KG1 (cell line): ENCODE measurements at places on chromosomes 6 and 20.

DNA sequence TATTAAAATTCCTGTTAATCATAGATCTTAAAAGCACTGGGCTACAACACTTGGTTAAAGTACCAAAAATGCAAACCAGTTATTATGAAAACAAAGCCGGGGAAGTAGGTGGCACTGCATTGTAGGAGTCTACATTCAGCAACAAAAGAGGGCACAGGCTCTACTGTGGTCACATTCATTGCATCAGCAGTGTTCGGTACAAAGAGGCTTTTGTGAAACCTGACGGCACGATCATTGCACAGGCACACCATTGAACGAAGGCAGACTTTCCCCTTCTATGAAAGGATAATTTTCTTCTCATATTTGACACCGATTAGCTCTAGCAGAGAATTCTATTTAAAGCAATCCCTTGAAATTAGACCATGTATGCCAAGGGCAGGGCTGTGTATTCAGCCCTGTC is 44.6 kb upstream of the AGPAT4 start:
- no peak for DNase-seq

GRCh38 chr6:93073811-93074210 is 345.5 kb downstream of the EPHA7 start:
- no peak for DNase-seq

GRCh38 chr6:154197196-154197860 is 158.3 kb downstream of the OPRM1 start:
- DNase-seq, result no peak

DNA sequence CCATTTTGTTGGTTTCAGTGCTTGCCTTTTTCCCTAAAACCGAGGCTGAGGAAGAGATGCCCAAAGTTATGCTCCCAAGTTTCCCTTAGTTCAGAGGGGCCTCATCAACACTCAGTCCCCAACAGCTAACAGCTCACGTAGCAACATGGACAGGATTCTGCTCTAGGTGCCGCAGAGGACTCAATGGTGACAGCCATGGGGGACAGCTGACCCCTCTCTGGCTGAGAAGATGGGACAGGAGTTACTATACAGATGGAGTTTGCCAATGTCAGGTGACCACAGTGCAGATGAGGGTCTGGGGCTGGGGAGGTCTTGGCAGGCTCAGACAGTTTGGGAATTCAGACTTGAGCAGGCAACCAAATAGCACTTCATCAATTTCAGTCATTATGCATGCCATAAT is 67.3 kb downstream of the NPEPL1 start:
- no peak for DNase-seq

GRCh38 chr6:45946887-45947286 is 68.8 kb downstream of the CLIC5 start:
- no peak for DNase-seq

- no peak for DNase-seq
Observed at GRCh38 chr6:34810936-34811632, 19.2 kb downstream of the BLTP3A start.

DNA sequence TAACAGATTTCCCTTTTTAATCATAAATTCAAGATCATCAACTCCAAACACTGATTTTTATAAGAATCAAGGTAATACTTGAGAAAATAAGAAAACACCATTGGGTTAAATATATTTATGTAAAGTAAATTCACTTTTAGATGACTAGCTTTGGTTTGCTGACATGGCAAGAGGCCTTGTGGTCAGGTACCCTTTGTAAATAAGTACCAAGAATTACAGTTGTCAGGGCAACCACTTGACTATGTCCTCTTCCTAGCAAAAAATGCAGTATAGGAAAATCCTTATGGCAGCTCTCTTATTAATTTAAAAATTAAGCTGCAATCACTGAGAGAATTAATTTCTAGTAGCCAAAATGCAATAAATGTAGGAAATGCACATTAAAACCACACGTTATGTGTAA is 153.8 kb downstream of the INSM1 start:
- no peak for DNase-seq

GRCh38 chr20:37229357-37229756 is 32.3 kb downstream of the GHRH start:
- DNase-seq, result no peak

GRCh38 chr6:299104-299980 is 7.1 kb downstream of the DUSP22 start:
- no peak for DNase-seq

- DNase-seq, result no peak
Observed at GRCh38 chr20:25079171-25079570, 2.8 kb downstream of the VSX1 start.

DNA sequence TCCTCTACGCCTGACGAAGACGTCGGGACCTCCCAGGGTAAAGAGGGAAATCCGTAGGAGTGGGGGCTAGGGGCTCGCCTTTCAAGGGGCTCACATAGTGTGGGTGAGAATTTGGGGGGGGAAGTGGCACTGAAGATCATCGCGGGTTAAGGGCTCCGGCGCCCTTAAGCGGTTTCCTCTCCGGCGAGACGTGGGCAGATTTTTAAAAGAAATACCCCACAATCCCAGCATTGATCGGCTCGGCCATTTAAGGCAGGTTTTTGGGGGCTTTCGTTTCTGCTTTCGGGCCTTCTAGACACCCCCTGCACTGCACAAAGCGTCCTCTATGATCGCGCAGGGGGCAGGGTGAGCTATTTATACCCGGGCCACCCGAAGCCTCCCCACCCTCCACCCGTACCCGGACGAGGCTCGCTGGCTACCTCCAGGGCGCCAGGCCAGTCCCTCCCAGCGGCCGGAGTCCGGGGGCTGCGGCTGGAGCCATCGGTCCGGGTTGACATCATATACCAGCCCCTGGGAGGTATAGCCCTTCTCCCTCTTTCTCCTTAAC is 1.2 kb downstream of the NKX2-2 start:
- DNase-seq, result no peak

DNA sequence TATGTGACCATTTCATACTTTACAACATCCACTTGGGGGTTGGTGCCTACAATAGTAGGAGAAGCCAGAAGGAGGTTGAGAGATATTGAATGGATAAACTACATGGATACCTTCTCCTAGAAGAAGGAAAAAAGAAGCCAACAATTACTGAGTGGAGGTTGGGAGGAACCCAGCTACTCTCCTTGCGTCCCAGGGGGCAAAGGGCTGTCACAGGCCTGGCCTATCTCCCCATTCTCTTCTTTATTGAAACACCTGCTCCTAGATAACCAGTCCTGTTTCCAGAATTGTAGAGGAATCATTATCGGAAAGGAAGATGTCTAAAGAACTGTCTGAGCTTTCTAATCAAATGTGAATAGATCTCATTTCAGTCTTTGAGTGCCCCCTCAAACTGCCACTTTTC is 115.1 kb downstream of the MAP7 start:
- DNase-seq, result no peak

DNA sequence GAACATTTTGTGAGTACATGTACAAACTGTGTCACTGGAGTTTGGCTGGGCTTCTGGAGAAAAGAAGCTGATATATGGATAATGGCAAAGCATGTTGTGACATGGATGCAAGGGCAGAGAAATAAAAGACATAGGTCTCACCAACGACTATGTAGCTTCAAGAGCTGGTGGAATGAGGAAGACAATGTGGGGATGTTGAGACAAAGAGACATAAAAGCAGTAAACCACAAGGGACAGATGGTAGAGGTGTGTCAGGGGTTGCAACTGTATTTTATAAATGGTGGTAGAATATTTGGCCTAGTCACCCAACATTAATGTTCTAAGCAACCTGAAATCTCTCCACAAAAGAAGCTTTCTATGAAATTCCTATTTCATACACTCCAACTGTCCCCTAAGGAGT is 199.0 kb downstream of the KCNQ5 start:
- DNase-seq, result no peak

GRCh38 chr6:168599769-168600330 is 158.9 kb downstream of the SMOC2 start:
- no peak for DNase-seq

DNA sequence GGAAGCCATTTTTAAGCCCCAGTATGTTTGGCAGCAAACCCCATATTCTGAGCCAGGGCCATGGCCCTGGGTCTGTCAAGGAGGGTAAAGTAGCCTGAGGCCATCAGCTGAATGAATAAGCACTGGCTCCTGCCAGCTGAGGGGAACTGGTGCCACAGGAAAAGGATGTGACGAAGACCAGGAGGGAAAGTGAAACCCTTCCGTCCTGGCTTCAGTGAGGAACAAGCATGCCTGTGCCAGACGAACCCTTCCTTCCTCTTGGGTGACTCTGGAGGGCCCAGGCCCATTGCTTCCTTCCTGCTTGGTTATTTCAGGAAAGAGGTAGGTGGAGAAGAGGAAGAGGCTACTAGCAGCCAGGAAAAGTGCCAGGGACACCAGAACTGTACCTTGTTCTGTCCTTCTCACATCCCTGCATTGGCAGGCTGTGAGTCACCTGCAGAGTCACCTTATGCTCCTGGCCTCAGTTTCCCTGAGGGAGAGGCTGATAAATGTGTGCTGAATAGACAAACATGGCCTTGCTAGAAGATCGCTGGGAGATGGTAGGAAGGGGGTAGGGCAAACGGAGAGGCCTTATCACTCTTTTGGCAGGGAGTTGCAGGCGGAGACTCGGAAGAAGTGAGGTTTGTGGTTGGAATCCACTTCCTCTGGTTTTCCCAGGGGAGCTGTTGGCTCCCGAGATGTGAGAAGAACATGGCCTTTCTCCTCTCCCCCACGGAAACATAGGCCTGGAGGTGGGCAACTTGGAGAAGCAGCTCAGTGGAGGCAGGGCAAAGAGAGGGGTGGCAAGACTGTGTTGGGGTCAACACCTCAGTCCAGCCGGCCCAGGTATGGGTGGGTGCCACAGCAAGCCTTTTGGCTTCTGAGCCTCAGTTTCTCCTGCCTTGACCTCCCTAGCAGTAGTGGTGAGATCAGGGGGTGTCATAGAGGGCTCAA is 37.4 kb downstream of the COX4I2 start:
- DNase-seq, result peak; percentile 83

- no peak for DNase-seq
Observed at GRCh38 chr6:150327117-150327774, 41.6 kb upstream of the IYD start.

DNA sequence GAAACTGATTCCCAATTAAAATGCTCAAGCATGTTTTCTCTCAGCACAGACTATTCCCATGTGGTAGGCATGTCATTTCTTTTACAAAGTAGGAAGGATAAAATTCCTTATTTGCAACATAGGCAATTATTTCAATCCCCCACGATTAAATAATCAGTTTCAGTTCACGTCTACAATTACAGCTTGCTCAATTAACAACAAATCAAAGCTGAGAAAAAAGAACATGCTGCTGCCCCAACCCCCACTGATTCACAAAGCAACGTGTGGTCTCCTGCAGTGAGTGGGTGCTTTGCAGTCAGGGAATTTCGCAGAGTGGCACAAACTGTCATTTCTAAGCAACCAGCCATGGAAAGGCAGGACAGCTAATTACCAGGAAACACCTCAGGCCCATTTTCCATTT is 17.0 kb downstream of the RNASET2 start:
- DNase-seq, result no peak

DNA sequence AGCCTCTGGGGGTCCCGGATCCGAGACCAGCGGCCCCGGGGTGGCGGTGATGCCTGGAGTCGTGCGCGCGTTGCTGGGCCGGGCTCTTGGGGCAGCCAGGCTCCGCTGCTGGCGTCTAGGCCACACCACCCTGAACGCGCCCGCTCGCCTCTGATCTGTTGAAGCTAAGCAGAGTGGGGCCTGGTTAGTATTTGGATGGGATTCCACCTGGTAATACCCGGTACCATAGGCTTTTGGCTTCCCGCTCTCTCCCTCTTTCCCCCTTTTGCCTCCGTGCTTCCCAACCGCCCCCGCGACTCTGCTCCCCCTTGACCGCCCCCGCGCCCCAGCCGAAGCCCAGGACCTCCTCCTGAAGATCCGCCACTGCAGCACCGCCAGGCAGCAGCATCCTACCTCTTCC is 1383.5 kb upstream of the DEFB115 start:
- no peak for DNase-seq

DNA sequence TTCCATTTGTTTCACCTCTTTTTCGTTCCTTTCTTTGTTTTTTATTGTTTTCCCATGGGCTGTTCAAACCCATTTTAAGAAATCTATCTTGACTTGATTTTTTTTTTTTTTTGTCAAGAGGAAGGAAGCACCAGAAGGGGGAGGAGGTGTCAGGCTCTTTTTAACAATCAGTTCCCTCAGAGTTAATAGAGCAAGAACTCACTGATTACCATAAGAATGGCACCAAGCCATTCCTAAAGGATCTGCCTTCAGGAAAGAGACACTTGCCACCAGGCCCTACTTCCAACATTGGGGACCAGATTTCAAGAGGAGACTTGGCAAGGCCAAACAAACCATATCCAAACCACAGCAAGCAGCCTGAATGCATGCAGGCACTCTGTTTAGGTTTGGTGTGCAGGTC is 168.0 kb downstream of the OTOR start:
- no peak for DNase-seq

GRCh38 chr6:137791281-137792159 is 75.5 kb upstream of the TNFAIP3 start:
- no peak for DNase-seq

DNA sequence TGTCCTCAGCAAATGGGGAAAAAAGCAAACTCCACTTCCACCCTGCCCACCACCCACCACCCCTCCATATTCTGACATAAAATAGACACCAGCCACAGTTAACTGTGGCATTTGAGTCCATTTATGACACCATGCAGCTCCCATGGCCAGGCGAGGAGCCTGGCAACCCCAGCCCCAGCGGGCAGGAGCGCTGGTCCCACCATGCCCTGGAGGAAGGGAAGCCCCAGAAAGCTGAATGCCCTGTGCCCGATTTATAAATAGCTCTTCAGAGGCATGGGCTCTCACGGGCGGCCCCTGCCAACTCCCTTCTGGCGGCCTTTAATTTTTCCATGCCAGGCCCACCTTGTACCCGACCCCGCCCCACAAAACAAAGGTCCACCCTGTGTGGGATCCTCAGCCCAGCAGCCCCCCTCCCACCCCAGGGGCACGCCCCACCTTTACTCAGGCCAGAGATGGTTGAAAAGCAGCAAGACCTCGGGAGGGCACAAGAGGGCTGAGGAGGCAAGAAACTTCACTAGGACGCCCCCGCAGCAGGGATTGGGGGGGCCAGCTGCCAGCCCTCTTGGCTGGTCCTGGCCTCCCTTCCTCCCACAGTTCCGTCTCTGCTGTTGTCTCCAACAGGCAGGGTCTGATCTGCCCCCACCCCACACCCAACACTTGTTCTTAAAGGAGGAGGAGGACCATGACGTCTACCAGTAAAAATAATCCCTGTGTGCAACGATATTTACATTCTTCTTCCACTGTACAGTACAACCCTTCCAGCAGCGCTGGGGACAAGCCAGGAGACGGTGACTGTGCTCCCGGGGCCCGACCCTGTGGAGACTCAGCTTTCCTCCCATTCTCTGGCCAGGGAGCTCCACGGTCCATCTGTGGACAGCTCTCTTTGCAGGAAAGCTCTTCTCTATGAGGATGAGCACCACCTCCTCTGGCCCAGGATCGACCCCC is 115.6 kb upstream of the CDYL start:
- DNase-seq, result no peak

GRCh38 chr6:101711518-101711917 is 318.0 kb downstream of the GRIK2 start:
- DNase-seq, result no peak

DNA sequence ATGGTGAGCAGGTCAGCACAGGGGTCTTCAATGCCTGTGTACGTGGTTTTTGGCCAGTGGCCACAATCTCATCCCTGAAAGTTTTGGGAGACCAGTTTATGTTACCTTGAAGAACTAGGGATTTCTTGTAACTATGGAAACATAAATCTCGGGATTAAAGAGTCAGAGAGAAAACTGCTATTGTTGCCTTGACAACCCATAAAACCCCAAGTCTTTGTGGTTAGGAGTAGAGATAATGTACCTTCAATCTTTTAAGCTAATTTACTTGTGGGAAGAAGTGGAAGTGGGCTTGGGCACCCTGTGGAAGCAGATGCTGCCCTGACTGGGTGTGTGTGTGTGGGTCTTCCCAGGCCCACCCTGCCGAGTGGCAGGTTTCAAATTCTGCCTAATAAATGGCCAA is 46.1 kb upstream of the ZNF831 start:
- DNase-seq, result no peak
